COR-L47 (cell line): ENCODE measurements at places on chromosomes 2 and 18.

DNA sequence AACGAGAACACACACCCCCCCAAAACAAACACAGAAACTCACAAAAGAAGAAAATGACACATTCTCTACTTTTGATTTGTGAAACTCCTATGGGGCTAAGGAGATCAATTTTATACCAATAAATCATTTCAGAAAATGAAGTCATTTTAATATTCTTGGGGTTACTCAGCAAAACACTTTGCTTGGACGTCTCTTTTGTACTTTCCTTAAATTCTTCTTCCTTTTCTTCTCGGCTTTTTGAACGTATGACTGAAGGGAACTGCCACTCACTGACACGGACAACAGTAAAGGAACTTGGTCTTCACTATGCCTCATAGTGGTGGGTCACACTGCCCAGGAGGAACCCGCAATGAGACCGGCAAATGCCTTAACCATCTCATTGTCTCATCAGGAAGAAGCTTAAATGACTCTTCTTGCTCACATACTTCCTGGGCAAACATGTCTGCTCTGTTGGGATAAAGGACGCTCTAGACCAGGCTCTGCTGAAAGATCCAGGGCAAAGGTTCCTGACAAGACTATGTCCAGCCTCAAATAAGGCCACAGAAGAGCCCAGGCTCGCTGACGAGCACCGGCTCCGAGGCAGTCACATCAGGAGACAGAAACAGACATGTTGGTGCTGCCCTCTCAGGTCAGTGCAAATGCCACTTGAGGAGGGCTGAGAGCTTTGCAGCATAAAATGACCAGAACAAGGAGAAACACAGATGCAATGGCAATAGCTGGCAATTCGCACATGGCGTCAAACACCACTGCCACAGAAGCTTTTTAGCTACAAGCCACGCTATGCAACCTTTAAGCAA is 205.5 kb downstream of the TGIF1 start:
- DNase-seq, result no peak

- no peak for DNase-seq
Observed at GRCh38 chr2:31765078-31765945, 184.6 kb upstream of the SRD5A2 start.

GRCh38 chr2:126244937-126245336 is 411.0 kb upstream of the GYPC start:
- no peak for DNase-seq

- no peak for DNase-seq
Observed at GRCh38 chr2:187875261-187876141, 321.3 kb upstream of the TFPI start.

- DNase-seq, result no peak
Observed at GRCh38 chr2:9095690-9096089, 92.2 kb upstream of the MBOAT2 start.

GRCh38 chr2:71298914-71299313 is 32.7 kb upstream of the ZNF638 start:
- no peak for DNase-seq

DNA sequence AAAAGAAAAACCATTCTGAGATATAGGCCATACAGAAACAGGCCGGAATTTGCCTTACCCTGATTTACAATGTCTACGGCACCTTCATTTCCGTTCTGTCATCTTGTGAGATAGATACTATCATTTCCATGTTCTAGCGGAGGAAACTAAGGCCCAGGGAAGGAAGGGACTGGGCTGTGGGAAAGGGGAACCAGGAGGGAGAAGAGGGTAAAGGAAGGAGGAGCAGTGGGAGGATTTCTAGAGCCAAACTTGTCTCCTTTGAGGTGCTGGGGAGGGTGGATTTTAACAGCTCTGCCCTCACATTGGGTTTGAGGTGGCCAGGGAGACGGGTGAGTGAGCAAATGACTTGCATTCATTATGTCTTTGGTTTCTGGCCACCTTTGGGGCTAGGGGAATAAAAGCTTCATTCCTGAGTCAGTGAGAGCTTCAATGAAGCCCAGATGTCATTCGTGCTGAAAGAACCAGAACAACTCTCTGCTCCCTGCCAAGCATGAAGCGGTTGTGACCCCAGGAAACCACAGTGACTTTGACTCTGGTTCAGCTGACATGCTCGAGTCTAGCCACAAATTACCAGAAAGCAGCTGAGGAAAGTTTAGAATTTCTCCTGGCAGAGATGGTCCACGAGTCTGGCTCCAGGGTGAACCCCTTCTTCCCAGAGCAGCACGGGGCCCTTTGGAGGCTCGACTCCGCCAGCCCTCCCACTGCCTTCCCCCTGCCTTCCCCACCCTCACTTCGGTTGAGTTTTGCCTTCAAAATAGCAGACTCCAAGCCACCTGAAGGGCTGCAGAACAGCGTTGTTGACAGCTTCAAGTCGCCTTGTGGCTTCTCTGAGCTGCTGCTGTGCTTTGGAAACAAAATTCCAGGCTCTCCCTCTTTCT is 3.8 kb downstream of the ACTG2 start:
- DNase-seq, result no peak

- DNase-seq, result no peak
Observed at GRCh38 chr2:11932962-11933361, 186.5 kb downstream of the LPIN1 start.

DNA sequence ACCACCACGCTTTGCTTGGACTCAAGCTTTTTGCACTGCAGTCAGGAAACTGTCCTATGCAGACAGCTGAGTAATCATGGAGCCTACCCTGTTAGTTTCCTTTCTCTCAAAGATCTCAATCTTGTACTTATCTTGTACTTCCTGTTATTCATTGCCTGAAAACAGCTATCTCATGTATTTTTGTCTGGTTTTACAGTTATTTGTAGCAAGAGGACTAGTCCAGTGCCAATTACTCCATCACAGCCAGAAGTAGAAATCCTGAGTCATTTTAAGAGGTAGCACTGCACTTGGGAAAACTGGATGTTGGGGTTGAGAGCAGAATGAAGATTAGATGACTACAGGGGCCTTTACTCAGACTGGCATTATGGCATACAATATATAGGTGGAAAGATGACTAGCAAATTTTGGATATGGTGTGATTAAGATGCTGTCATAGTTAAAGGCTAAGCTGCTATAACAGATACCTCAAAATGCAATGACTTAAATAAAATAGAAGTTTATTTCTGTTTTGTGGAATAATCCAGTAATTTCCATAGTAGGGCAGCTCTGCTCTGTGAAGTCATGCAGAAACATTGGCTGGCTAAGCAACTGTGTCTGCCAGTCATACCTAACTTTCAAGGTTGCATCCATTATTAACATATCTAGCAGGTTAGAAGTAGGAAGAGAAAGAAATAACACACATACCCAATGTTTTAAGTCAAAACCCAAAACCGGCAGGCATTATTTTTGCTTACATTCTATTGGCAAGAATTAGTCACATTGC is 21.1 kb upstream of the CHMP3 start:
- DNase-seq, result no peak

DNA sequence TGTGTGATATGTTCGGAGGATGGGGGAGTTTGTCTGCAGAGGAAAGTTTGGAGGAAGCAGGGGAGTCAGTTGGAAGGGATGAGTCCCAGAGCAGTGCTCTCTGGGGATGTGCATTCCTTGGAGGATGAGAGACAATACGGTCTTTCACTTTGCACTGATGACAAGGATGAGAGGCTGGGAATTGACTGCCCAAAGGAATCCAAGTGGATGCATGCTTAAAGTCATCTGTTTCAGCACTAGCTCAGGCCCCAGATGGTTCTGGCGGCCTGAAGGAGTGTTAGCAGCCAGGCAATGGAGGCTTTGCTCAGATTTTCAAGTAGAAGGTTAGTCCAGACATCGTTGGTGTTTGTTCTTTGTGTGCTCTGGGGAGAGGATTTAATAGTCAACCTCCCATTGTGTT is 100.2 kb downstream of the CRIM1 start:
- no peak for DNase-seq

- DNase-seq, result peak; percentile 68
Observed at GRCh38 chr2:176187899-176188773, at the start of gene HOXD1. Gene HOXD1, plus strand, starts transcription at chr2:176188668. Its CDS starts 134 bp downstream, at chr2:176188802.

DNA sequence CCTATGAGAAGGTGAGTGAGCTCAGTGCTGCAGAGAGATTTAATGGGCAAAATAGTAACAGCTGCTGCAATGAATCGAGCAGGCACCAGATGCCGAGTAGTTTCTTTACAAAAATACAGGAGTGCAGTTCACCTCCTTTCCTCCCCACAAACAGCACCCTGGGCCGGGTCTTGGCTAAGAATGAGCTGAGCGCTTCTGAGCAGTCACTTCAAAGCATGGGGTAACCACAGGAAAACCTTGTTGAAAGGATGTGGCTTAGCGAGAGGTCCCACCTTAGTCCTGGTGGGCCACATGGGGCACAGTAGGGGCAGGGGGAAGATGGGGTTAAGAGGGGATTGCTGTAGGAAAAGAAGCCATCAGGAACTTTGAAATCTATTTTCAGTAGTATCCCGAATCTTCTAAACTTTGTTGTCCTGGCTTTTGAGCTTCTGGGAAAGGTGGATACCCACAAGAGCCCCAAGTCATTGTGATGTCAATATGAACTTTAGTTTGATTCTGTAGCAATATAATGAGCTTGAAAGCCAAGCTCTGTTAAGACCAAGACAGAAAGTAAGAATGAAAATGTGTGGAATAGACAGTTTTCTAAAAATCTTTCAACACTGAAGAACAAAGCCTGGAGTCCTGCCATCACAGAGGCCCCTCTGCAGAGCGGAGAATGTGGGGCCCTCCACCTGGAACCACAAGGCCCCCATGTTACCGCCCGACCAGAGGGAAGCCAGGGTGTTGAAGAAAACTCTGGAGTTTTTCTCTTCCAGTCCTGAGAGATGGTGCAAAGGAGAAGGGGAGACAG is 101.0 kb upstream of the ZNF236 start:
- no peak for DNase-seq

GRCh38 chr18:27787547-27787946 is 389.4 kb downstream of the CDH2 start:
- DNase-seq, result no peak

- DNase-seq, result no peak
Observed at GRCh38 chr18:32980896-32981295, 208.1 kb upstream of the KLHL14 start.

GRCh38 chr2:163713534-163714311 is 22.1 kb downstream of the FIGN start:
- no peak for DNase-seq

- DNase-seq, result peak; percentile 89
Observed at GRCh38 chr2:26001743-26002351, 19.6 kb upstream of the KIF3C start.
